Thymus (tissue), 14 donors: ENCODE measurements at places on chromosomes 12 and 14.

GRCh38 chr12:12158858-12159257, 88.1 kb downstream of the BCL2L14 start:
- DNase-seq, result no peak

- DNase-seq, result no peak
Observed at GRCh38 chr14:68942296-68943035, 36.6 kb downstream of the ACTN1 start.

- DNase-seq, result no peak
Observed at GRCh38 chr12:43221216-43221615, 330.8 kb downstream of the ADAMTS20 start.

GRCh38 chr14:35573911-35574310, 39.9 kb downstream of the INSM2 start:
- DNase-seq, result no peak

DNA sequence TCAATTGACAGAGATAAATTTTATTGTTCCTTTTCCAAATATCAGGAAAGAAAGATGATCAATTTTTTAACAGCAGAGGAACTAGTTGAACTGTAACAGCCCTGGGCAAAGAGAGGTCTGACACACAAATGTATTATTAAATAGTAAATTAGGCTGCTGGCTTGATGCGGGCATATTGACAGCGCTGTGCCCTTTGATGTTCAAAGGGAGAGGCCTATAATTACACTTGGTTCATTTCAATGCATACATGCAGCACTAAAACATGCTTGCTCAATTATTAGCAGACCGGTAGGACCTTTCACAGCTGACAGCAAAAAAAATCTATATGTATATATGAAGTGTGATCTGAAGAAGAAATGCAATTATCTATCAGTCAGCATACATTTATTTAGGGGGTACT, 219.8 kb downstream of the SLC2A13 start:
- DNase-seq, result no peak

DNA sequence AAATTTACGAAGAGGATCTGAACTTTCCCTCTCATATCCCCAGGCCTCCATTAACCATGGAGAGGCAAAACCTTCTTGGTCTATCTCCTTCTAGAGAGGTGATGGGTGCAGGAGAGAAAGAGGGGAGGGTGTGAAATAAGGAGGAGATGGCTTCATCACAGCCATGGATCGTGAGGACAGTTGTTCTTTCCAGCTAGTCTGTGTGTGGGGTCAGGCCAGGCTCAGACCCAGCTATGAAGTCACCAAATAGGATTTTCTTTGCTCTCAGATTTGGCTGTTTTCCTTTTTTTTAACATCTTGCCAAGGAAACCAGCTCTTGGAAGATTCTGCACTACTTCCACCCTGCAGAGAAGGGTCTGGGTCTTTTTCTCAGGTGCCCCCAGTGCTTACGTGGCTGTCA, 64.9 kb upstream of the FAM181A start:
- DNase-seq, result no peak

DNA sequence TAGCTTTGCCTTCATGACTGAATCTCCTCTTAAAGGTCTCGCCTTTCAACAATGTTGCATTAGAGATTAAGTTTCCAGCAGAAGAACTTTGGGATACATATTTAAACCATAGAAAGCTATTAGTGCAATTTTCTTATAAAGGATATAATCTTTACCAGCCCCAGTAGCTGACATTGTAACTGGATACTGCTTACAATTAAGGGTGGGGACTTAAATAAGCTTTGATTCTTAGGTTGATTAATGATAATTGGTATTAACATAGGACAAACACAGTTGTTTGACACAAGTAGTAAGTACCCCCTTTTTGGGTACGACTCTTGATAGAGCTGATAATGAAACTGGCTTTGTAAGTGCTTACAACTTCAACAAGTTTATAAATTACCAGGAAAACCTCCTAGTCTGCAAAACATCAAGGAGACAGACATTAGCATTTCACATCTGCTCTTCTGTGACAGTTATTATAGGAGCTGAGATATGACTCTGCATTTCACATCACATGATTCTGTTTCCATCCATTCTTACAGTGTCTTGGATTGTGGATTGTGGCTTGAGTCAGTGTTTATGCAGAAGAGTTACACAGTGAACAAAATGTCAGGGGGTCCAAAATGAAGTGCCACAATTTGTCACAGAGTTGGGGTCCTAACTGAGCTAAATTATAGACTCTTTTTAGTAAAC, 249.1 kb upstream of the E2F7 start:
- DNase-seq, result no peak

DNA sequence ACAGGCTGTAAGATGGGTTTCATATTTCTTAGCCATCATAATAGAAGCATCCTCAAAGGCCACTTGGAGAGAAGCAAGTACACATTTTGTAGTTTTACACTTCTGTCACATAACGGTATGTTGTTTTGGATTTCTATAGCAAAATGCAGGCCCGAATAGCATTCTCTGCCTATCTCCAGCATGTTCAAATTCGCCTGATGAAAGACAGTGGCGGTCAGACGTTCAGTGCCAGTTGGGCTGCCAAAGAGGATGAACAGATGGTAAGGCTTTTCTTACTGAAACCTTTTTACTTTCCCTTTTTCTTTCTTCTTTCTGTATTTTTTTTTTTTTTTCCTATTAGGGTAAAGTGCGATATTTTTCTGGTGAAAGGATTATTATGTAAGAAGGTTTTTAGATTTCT, 110.5 kb downstream of the TTLL5 start:
- DNase-seq, result no peak

- DNase-seq, result no peak
Observed at GRCh38 chr14:56953884-56954283, 143.6 kb upstream of the OTX2 start.

DNA sequence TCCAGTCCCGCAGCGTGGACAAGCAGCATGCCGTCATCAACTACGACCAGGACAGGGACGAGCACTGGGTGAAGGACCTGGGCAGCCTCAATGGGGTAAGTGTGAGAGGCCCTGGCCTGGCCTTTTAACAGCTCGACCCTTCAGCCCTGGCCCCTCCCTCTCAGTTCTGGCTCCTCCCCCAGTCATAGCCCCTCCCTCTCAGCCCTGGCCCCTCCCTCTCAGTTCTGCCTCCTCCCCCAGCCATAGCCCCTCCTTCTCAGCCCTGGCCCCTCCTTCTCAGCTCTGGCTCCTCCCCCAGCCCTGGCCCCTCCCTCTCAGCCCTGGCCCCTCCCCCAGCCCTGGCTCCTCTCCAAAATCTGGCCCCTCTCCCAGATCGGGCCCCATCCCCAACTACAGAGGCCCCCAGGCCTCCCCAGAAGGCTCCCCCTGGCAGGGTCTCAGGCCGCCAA, 11.2 kb downstream of the CEP170B start:
- no peak for DNase-seq

DNA sequence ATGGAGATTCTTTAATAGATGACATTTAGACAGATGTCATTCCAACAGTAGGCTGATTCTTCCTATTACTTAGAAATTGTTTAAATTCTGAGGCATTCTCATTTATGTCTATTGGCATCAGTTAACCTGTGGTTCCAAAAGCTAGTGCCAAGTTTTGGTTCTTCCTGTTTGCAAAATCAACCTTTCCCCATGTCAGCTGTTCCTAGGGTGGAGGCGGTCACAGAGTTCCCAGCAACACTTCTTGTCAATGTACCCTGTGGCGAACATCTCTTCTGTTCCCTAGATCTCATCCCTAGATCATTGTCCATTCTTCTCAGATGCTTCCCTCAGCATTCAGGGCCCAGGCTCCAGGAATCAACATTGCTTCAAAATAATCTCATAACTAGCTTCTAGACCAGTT, 140.9 kb downstream of the PHLDA1 start:
- no peak for DNase-seq

DNA sequence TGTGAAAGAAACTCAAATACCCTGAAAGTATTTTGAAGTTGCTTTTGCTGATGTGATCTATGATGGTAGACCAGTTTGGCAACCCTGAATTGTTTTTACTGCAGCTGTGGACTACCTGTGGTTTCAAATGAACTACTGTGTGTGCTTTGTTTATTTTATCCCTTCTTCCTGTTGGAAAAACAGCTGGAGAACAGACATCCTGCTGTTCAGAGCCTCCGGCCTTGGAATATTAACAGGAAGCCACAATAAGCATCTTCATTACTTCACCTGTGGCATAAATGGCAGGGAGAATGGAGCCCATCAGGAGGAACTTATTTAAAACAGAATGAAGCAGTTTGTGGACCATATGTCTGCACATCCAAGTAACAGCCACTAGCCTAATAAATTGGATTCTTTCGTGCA, 104.8 kb downstream of the DUSP6 start:
- DNase-seq, result no peak

- DNase-seq, result no peak
Observed at GRCh38 chr12:53219292-53219955, 12.4 kb upstream of the ITGB7 start.

- DNase-seq, result no peak
Observed at GRCh38 chr14:66237741-66238140, 248.4 kb upstream of the CCDC196 start.

DNA sequence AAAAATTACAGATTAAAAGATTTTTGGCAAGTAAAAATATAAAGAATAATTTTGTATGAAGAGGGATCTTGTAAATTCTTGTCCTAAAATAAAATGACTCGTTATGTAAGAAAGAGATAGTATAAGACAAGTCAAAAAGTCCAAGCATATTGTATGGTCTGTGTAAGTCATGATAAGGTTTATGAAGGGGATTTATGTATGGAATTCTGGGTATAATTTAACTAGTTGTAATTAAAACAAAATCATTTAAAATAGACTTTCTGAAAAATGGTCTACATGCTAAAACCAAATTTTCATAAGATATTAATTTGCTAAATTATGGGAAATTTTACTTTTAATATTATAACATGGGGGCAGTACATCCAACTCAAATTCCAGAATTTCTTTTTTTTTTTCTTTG, 17.6 kb upstream of the PEX5 start:
- no peak for DNase-seq

GRCh38 chr14:90446405-90446804, 49.6 kb downstream of the CALM1 start:
- DNase-seq, result no peak

- DNase-seq, result no peak
Observed at GRCh38 chr14:101587441-101587911, 26.2 kb downstream of the DIO3 start.
